ENCODE measurements at places on chromosomes 2 and 18.
A peak's percentile ranks its signal among the peaks of the same experiment; 100 is the strongest.

DNA sequence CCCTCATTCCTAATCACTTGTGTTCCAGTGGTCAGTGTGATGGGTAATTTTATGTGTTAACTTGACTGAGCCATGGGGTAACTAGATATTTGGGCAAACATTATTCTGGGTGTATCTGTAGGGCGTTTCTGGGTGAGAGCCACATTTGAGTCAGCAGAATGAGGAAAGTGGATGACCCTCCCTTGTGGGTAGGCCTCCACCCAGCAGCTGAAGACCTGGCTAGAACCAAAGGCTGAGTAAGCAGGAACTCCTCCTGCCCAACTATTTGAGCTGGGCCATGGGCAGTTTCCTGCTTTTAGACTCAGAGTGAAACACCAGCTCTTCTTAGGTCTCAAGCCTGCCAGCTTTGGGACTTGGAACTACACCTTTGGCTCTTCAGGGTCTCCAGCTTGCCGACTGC is 141.8 kb downstream of the ACKR3 start:
- DNase-seq: no peak

DNA sequence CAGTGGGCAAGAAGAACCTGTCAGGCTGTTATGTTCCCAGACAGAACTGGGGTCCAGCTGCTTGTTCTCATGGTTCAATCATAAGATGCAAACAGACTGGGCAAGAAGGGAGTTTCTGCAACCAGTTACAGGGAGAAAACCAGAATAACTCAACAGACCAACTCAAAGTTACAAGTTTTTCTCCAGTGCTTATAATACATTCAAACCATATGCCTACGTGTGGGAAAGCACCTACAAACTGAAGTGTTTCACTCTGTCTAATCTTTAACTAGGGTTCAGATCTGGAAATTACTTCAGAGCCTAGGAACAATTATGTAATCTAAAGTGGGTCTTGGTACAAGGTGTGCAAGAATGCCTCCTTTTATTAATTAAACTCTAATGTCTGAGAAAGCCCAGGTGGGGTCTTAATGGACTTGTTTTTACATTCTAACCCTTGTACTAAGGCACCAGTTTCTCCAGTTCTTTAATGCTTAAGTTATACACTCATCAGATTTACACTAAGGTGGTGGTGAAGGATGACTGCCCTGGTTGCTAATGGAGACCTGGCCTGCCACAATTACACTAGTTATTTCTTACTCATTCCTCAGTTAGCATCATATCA is 951.9 kb downstream of the TSN start:
- no peak for DNase-seq

- DNase-seq: no peak
These were observed 38.0 kb downstream of the EVA1A start for GRCh38 chr2:75522543-75523312.

GRCh38 chr2:172215172-172215935 is 112.7 kb upstream of the DLX2 start:
- DNase-seq: no peak

DNA sequence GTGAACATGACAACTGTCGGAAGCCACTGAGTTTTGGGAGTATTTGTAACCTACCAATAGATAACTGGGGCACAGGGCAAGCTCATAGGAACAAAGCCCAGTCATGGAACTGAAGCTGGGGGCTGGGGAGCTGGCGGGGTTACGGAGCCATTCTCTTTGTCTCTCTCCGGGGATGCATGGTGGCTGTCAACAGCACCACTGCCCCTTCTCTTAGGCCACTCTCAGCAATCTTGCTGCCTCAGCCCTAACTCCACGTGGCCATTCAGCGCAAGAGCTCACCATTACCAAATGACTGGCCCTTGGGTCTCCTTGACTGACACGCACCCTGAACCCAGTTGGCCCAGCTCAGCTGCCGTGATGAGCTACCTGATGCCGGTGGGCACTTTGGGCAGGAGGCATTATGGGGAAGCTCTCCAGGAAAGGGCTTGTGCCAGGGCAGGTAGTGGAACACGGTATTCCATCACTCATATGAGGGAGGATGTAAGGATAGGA is 33.6 kb upstream of the ODC1 start:
- no peak for DNase-seq

DNA sequence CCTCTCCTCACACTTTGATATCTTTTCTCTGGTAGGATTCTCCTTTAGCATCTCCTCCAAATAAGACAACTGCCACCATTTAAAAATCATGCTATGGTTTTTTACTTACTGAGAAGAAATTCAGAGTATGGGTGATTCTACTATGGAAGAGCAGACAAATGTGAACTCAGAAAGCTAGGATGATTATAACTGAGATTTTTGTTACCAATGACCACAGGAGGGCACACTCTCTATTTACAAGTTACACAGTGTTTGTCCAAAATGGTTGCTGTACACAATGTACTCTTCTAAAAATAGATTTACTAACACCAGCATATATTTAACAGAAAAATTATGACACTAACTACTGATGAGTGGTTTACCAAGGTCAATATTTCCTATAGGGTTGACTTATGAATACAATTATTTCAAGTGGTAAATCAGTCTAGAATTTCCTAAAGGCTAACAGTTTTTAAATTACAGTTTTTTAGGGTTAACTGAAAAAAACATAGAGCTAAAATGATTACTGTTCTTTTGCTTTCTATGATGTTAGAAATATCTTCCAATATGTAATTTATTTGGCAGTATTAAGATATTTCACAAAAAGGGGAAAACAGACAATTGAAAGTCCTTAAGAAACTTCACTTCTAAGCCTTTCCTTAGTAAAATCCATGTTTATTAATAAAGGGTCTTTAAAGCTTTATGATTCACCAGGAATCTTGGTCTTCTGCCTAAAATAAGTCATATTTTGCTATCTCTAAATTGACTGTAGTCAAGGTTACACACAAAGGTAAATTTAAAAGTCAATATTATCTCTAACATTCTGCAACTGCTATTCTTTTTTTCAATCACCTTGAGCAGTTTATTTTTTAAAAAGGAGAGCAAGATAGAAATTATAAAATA is 57.2 kb downstream of the MAP4K3 start:
- DNase-seq: peak; percentile 92

DNA sequence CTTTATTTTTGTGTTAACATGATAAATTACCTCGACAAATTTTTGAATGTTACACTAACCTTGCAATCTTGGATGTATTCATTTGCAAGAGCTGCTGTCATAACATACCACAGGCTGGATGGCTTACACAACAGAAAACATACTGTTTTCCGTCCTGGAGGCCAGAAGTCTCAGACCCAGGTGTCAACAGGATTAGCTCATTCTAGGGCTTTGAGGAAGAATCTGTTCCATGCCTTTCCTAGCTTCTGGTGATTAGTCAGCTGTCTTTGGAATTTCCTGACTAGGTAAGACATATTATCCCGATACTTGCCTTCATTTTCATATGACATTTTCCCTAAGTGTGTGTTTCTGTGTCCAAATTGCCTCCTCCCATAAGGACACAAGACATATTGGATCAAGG is 188.6 kb upstream of the CDH19 start:
- DNase-seq: no peak

DNA sequence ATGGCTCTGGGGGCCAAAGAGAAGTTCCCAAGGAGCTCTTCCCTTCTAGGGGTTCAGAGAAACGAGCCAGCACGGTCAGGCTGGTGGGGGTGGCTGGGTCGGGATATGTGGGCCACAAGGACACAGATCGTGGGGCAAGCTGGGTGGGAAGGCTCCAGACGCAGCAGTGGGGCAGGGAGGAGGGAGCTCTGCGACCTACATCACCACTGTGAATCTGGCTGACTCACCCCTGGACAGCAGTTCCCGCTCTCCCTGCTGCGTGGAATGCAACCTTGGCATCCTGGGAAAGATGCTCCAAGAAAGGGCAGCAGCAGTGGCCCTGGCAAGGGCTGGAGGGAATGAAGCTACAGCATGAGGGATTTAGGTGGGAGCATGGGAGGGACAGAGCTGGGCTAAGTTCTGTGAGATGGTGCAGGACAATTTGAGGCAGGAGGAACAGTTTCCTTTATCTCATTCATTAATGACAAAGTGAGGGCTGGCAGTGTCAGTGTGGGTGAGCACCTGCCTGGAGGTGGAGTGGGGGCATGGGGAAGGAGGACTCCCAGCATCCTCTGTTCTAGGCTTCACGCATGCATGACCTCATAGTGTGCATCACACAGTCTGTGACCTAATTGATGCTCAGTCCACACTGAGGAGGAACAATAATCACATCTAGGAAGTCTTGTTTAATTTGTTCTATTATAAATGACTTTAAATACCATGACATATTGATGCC is 25.0 kb downstream of the CELF4 start:
- DNase-seq: no peak

GRCh38 chr2:237651761-237652160 is 24.4 kb downstream of the LRRFIP1 start:
- no peak for DNase-seq

DNA sequence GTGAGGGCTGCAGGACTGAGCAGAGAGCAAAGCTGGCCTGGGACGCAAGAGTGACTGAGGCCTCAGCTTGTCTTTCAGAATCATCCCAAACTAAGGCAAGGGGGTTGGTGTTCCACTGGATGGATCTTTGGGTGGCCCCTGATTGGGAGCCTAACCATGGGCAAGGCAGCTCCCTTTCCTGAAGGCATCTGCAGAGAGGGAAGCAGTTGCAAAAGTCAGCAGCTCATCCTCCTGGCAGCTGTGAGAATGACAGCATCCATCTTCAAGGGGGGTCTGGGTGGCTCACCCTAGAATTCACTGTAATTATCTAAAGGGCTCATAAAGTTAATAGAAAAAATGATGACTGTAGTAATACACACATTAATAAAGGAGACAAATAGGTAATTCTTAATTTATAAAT is 46.5 kb upstream of the RAB31 start:
- DNase-seq: no peak

DNA sequence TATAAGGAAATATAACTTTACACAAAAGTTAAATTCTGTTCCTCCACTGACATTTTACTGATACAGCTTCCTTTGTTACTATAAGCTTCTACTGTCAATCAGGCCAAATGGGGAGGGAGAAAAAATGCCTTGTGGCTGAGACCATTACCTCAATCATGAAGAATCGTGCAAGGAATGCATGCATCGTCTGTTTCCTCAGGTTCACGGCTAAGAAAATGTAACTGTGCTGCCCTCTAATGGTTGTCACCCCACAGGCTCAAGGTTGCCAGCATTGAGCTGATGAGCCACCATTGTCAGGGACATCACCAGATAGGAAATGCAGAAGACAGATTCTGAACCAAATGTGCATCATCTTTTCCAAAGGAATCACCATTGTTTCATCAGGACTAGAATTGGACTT is 426.9 kb downstream of the CDH2 start:
- DNase-seq: peak; percentile 14

GRCh38 chr2:236257575-236257974 is 6.6 kb downstream of the ASB18 start:
- no peak for DNase-seq

GRCh38 chr2:148578493-148578884 is 66.1 kb upstream of the EPC2 start:
- DNase-seq: no peak

GRCh38 chr2:105849431-105850179 is 104.9 kb downstream of the NCK2 start:
- no peak for DNase-seq

GRCh38 chr2:189179570-189179950 is at the start of gene COL5A2:
TSS of gene COL5A2 (minus strand) at chr2:189179761. CDS start at chr2:189179604, 157 bp downstream.
- DNase-seq: no peak

DNA sequence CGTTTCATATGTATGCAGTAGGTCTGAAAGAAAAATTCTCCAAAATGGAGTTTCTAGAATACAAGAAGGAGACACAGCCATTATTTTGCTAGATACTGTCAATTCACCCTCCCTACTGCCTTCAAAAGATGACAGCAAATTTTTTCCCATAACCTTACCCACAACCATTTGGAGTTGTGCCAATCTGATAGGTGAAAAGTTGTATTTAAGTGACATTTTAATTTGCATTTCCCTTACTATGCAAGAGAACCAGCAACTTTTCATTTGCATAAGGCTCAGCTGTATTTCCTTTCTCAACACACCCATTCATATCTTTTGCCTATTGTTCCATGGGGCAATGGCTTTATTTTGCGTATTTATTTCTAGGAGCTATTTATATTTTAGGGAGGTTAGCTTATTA is 31.4 kb upstream of the IL18RAP start:
- DNase-seq: no peak

DNA sequence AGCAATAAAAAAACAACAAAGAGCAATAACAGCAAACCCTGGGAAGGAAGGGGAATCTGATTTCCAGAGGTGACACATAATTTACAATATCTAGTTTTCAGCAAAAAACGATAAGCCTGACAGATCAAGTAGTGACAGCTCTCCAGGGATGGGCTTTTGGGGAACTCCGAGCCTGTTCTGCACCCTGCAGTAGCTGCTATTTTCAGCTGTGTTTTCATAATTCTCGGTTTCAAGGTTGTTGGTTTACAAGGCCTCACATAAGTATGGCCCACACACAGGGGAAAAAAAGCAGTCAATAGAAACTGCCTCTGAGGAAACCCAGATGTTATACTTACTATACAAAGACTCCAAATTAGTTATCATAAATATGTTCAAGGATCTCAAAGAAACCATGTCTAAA is 67.7 kb upstream of the CTLA4 start:
- DNase-seq: no peak

GRCh38 chr2:236548179-236548921 is 21.3 kb upstream of the ACKR3 start:
- DNase-seq: no peak

GRCh38 chr2:160538559-160539355 is 45.1 kb upstream of the RBMS1 start:
- no peak for DNase-seq

- no peak for DNase-seq
These were observed 60.8 kb downstream of the KYNU start for GRCh38 chr2:142938240-142938639.

DNA sequence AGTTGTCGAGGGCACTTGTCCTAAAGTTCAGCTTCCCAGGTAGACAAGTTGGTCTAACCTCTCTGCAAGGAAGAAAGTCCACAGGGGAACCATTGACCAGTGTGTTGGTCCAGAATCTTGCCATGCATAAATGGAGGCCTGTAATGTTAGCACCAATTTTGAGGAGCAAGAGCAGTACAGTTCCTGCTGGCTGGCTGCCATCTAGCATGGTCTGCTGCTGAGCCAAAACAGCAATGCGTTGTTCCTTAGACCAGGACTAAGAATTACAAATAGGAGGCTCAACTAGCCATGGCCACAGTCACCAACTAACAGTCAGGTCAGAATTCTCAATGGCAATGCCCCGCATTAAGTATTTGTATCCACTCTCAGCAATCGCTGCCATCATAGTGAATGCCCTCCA is 72.8 kb upstream of the WIPF1 start:
- DNase-seq: no peak

DNA sequence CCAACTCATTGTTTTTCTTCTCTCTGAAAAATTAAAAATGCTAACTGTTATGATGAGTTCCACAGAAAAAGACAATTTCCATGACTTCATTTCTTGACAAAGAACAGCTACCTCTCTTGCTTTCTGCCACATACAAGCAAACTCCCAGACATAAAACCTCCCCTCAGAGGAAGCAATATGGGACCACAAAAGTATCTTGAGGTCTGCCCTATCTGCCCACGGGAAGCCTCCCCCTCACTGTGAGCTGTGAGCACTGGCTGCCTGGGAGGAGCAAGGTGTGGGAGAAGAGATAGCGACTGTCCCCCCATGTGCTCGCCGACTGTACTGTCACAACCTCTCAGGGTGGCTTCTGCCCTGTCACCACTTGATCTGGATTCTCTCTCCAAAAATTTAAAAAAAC is 69.7 kb upstream of the NRP2 start:
- no peak for DNase-seq

Data from hippocampal formation (tissue), 2 donors.